ENCODE measurements at places on chromosomes 7 and 10.

DNA sequence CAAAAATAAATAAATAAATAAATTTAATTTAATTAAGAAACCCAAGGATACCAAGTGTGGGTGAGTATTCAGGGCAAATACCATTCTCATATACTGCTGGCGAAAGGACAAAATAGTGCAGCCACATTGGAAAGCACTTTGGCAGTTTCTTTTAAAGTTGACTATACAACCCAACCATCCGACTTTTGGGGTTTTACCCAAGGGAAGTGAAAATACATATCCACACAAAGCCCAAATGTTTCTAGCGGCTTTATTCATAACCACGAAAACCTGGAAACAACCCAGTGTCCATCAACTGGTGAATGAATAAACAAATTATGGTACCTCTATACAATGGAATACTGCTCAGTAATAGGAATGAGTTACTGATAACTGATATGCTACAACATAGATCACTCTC lies 36.2 kb upstream of the OGDHL start:
- no peak for DNase-seq

- DNase-seq = no peak
Measured at GRCh38 chr7:30003098-30003497, 13.5 kb upstream of the SCRN1 start.

DNA sequence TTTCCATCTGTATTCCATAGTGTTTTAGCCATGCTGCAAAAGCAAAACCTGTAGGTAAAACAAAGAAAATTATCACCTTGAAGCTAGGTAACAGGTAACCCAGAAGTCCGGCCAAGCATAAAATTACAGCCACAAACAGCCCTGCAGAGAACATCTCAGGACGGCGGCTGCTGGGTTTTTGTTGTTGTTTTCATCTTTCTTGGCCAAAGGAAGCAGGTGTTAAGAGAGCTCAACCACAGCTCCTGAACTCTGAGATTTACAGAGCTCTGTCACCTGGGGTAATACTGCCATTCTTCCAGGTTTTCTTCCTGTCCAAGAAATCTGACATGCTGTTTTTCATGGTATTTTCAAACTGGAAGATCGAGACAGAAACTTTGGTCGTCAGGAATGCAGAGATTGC lies 847 bp upstream of the SCIN start:
- no peak for DNase-seq

- no peak for DNase-seq
Measured at GRCh38 chr10:78378192-78378591, 344.5 kb downstream of the RPS24 start.

GRCh38 chr7:47446871-47447466 lies 134.9 kb downstream of the TNS3 start:
- no peak for DNase-seq

Measured in stimulated activated CD8-positive, alpha-beta memory T cell treated with anti-CD3 and anti-CD28 coated beads, Interleukin-15, amount 100 ng/mL, for 4 hours (primary cell).